ENCODE measurements at places on chromosomes 6 and 20.
A peak's percentile ranks its signal among the peaks of the same experiment; 100 is the strongest.

GRCh38 chr6:111642463-111643158 is 36.9 kb upstream of the TRAF3IP2 start:
- DNase-seq: peak; percentile 73

GRCh38 chr6:29708432-29709179 is 14.6 kb upstream of the HLA-F start:
- no peak for DNase-seq

DNA sequence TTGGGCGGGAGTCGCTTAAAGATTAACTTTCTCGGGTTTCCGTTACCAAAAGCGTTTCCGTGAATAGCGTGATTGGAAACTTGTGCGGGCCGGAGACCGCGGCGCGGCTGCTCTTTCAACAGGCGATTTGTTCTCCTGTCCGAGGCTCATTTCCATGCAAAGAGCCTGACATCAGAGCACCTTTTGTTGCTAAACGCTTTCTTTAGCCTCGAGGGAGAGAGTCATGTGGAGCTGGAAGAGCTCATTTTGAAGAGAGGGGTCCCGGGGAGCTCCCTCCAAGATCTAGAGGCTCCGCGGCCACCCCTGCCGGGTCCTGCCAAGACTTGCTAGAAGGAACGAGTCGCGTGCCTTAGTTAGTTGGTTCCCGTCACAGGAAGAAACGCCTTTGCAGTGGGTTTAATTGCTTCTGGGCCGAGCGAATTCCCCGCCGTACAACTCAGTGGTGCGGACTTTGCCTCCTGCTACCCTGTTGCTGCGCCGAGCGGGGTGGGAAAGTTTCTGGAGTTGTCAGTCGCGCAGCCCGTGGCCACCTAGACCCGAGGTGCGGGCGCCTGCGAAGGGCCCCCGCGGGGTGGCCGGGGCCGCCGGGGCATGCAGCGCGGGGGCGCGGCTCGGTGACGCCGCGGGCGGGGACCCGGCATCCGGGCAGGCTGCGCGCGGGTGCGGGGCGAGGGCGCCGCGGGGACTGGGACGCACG is at the start of gene SASH1:
TSS of gene SASH1 (plus strand) at position 489 of the 697 bp plus-strand sequence. CDS start 230 bp downstream, outside the sequence.
- DNase-seq: peak; percentile 83

- DNase-seq: no peak
Measured at GRCh38 chr20:56690531-56691175, 61.5 kb downstream of the TFAP2C start.

DNA sequence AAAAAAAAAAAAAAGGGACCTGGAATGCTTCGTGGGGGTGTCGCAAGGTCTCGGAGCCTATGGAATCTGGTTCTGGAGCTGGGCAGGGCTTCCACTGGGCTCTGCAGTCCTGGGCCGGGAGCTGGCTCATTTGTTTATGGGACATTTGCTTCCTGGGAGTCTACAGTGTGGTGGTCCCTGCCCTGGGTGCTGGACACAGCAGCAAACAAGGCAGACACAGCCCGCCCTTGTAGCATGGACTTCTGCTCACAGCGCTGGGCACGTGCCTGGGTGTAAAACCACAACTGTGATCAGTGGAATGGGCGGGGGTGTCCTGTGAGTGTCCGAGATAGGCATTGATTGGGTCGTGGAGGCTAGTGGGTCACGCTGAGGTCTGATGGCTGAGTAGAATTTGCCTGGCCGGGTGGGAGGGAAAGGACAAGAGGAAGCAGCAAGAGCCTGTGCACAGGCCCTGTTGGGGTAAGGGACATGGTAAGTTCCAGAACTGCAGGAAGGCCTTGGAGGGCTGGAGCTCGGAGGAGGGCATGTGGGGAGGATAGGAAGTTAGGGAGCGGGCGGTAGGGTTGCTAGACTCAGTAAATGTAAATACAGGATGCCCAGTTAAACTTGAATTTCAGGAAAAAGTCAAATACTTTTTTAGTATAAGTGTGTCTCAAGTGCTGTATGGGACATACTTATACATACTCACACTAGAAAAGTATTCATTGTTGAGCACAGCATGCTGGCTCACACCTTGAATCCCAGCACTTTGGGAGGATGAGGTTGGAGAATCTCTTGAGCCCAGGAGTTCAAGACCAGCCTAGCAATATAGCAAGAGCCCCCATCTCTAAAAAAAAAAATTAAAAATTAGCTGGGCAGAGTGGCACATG is 61.3 kb upstream of the PMEPA1 start:
- DNase-seq: no peak

DNA sequence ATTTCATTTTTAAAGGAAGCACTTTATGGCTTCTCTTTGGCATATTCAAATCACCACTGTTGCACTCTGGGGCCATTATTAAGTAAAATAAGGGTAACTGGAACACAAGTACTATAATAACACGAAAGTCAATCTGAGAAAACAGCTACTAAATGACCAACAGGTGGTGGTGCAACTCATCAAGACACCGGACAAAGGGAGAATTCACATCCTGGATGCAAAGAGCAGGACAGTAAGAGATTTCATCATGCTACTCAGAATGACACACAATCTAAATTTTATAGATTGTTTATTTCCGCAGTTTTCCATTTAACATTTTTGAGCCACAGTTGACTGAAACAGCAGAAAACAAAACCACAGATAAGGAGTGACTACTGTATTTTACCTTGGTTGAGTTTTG is 27.6 kb upstream of the LY86 start:
- no peak for DNase-seq

DNA sequence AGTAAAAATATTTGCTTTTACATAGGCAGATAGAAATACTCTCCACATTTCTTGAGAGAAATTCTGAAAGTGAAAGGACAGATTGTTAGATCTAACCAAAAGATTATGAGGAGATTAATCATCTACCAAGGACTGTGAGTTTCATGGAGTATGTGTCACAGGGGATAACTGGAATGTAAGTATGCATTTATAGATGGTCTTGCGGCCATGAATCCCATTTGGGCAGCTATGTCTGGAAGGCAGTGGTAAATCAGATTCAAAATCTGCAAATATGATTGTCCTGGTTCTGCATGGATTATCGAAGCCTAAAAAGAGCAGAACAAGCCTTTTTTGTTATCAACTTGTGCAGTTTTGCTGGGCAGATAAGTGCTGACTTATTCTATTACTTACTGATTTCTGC is 293.8 kb downstream of the RFPL4B start:
- no peak for DNase-seq

DNA sequence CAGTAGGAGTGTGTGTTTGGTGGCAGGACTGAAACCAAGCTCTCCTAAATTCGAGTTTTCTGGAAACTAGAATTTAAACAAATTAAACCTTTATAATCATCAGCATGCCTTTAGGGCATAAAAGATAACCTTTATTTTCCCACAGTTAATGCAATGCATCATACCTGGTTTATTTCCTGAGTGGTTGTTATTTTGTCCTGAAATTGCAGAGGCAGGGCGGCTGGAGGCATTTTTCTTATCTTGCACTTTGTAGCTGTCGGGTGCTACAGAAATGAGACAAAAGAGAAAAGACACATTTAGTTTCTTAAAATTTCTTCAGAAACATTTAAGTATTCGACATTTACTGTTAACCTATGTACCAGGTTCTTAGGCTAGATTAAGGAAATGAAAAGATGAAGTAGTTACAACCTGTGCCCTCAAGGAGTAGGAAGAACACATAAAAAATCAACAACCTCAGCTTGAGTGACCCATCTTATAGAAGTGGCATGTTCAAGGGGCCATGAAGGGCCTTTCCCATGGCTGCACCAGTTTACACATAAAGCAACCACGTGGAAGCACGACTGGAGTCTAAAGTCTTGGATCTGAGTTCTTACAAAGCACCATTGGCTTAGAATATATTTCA is 128.6 kb downstream of the MAP7 start:
- DNase-seq: no peak

DNA sequence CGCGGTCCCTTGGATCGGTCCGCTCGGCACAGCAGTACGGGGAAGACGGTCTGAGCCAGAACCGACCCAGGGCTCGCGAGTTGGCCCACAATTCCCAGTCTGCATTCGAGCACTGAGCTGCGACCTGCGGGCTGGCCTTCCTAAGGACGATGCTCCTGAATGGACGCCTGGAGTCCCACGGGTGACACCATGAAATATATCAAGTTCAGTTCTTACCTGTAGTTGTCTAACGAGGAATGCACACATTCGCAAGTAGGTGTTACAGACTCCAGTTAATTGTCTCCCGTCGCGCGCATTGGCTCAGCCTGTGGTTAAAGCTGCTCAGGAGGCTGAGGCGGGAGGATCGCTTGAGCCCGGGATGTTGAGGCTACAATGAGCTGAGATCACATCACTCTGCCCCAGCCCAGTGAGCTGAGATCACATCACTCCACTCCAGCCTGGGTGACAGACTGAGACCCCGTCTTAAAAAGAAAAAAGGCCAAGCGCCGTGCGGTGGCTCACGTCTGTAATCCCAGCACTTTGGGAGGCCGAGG is 802 bp downstream of the PEX7 start:
- DNase-seq: no peak

DNA sequence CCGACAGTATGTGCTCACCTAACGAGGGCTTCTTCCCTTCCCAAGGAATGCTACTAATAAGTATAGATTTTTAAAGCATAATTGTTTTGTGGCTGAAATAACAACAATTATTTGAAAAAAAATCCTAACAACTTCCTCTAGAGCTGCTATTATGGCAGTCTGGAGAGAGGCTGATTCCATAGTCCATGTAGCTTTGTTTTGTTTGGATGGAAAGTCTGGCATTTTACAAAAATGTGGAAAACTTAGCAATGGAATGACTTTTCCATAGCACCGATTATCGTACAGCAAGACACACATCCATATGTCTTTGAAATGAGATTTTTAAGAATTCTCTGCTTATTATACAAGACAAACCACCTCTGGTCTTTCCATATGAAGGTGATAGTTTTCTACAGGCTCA is 252.4 kb upstream of the TAB2 start:
- DNase-seq: no peak

DNA sequence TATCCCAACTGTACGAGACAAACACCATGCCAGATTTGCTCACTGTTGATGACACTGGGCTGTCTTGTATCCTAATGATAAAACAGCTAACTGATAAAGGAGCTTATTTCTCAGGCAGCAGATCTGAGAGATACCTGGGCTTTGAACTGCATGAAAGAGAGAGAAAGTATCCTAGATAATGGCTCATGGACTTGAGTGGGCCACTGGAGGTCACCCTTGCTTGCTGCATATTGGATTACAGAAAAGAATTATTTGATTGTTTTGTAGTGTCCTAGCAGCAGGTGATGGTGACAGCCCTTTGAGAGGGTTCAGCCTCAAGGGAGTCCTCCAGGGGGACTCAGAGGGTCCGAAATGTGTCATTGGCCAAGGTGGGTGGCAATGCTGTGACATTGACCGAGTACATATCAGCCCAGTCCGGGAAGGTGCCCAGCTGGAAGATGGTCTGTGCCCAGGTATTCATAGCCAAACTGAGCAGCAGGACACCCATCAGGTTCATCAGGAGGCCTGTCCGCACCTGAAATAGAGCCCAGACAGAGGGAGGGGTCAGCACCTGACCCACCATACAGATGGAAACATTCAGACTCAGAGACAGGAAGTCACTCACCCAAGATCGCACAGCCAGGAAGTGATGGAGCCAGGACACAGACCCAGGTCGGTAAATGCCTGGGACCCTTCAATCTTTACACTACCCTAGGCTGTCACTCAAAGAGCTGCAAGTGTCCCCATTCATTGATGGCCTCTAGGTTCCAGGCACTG is 9.4 kb upstream of the OCSTAMP start:
- peak; percentile 73 for DNase-seq

DNA sequence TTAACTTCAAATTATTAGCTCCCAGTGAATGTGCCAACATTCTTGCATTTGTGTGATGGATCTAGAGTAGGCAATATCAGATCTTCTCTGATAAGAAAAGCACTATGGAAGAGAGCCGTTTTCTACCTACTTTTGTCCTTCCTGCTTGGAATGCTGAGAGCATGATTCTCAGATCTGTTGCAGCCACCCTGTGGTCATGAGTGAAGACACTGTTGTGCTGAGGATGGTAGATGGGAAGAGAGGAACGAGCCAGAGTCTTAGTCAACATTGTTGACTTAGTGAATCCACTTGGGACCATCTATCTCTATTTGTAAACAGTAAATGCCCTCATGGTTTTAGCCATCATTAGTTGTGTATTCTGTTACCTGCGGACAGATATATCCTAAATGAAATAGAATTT is 202.6 kb downstream of the CD109 start:
- DNase-seq: no peak

DNA sequence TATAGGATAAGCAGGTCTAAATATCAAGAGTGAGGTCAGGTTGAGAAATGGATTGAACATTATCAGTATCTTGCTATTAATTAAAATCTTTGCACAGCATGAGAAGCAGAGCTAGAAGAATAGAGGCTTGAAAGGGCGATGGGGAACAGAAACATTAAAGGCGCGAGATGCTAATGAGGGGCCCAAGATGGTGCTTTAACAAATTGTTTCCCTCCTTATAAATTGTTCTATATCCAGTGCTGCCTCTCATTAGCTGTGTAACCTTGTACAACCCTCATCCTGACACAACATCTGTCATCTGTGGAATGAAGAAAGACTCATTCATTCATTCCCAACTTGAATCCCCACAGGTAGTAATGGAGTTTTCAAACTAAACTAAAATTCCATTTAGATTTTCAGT is 57.8 kb downstream of the FUT9 start:
- DNase-seq: no peak

- no peak for DNase-seq
Measured at GRCh38 chr6:138215093-138215782, 3.1 kb downstream of the PBOV1 start.

GRCh38 chr20:7031222-7031621 is 263.7 kb downstream of the BMP2 start:
- DNase-seq: no peak

DNA sequence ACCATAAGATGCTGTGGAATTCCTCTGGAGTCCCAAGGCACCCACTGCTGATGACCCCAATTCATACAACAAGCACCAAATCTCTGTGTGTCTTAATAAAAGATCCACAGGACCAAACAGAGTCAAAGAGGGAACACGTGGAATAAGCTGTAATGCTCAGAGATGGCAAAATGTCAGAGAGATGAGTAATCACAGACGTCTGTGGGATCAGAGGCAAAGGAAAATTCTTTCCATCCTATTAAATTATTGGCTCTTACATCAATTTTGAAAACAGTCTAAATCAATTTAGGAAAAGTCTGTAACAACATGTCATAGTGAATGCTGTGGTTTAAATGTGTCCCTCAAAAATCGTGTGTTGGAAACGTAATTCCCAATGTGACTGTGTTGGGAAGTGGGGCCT is 17.5 kb upstream of the SAMD3 start:
- peak; percentile 21 for DNase-seq
